ENCODE measurements at places on chromosomes 4 and X. TPM values are rescaled to one million over a fixed set of nuclear protein-coding genes. Genes with fewer than 3 reads are reported as not detected.

- H3K36me3 ChIP-seq, result peaks cover 7% of the 10 kb centered on the region
- peaks cover 21% of the 10 kb centered on the region for H3K4me1 ChIP-seq
- no peak for DNase-seq
- no peak overlapping the region for H3K4me3 ChIP-seq
- no peaks in the 10 kb centered on the region for H3K27me3 ChIP-seq
These were observed 3.2 kb upstream of the CDKN2AIP start for GRCh38 chr4:183441276-183441675.

DNA sequence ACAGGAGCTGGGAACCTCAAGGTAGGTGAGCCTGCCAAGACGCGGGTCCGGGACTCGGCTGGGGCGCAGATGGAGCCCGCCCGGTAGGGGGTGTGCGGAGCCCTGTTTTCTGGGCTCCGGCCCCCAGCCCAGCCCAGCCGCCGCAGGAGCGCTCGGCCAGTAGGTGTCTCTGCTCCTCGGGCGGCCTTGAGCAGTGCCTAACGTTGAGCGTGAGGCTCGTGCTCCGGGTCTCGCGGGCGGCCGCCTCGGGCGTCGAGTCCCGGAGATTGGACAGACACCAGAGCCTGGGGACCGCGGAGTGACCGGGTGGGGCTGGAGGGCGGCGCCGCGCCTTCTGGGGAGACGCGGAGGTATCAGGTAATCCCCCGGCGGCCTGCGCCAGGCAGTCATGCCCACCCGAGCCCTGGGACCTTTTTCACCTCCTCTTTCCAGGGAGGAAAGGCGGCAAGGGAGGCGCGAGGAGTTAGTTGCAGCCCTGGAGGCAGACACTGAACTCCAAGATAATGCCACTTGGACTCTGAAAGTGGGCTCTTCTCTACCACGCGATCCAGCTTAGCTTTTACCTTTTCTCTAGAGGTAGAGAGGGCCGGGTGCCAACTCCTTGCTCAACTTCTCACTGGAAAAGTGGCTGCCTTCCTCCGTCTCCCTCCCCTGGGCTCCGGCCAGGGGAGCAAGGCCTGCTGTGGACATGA lies 14.5 kb upstream of the FGG start:
- H3K4me1 ChIP-seq, result peaks cover 4% of the 10 kb centered on the region
- no peaks in the 10 kb centered on the region for H3K27me3 ChIP-seq
- peak overlapping the region; percentile 49 for H3K4me3 ChIP-seq
- no peak overlapping the region for H3K27ac ChIP-seq

Gene P2RY10
- total RNA-seq, result not detected

Gene TENM3
- 6.6 TPM for total RNA-seq

- DNase-seq, result no peak
- H3K36me3 ChIP-seq, result no peaks in the 10 kb centered on the region
- no peak overlapping the region for H3K4me3 ChIP-seq
- H3K4me1 ChIP-seq, result no peaks in the 10 kb centered on the region
- no peak overlapping the region for H3K27ac ChIP-seq
These were observed 11.7 kb downstream of the SOWAHB start for GRCh38 chr4:76886214-76886613.

DNA sequence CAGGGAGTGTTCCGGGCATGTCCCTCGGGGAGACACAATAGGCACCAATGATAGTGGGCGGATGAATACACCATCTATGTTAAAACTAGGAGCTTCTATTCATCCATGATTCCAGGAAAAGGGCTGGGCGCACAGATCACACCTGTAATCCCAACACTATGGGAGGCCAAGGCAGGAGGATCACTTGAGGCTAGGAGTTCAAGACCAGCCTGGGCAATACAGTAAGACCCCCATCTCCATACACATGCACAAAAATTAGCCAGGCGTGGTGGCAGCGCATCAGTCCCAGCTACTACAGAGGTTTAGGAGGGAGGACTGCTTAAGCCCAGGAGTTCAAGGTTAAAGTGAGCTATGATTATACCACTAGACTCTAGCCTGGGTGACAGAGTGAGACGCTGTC lies 2.4 kb downstream of the NELFA start:
- H3K4me3 ChIP-seq, result no peak overlapping the region
- H3K27me3 ChIP-seq, result no peaks in the 10 kb centered on the region
- no peak overlapping the region for H3K27ac ChIP-seq
- peaks cover 40% of the 10 kb centered on the region for H3K36me3 ChIP-seq

DNA sequence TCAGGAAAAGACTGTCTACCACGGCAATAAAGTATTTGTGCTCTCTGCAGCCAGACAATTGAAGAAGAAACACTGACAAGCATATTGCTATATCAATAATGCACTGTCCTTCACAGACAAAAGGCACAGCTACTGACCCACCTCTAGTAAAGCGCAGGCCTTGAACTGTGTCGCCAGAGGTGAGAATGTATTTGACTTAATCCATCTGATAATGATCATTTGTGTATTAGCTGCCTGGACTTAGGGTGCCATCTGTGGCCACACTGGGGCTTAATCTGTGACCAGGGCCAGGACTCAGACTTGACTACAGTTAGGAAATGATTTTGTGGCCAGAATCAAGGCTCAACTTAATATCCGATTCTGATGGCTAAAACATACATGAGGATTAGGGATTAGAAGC lies 260.4 kb downstream of the SMARCA1 start:
- no peaks in the 10 kb centered on the region for H3K36me3 ChIP-seq
- H3K4me1 ChIP-seq, result no peaks in the 10 kb centered on the region
- no peak overlapping the region for H3K27ac ChIP-seq
- H3K27me3 ChIP-seq, result no peaks in the 10 kb centered on the region
- no peak for DNase-seq
- no peak overlapping the region for H3K4me3 ChIP-seq

GRCh38 chr4:155966731-155967395 lies 13.2 kb upstream of the CTSO start:
- H3K27me3 ChIP-seq, result no peaks in the 10 kb centered on the region
- no peaks in the 10 kb centered on the region for H3K4me1 ChIP-seq
- no peak overlapping the region for H3K27ac ChIP-seq

DNA sequence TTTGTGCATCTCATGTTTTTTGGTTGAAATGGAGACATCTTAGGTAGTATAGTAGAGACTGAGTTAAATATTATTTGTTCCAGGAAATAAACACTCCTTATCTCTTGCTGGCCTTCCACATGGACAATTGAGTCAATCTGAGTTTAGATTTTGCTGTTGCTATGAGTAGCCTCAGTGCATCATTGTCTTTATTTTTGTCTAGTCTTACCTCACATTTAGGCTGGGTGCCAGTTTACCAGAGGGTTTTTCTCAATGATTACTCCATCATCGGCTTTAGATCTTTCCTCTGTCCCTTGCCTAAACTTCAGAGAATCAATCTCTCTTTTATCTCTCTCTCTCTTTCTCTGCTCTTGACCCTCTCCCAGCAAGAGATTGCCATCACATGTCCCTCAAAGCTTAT lies 73.6 kb downstream of the GABRB1 start:
- no peak overlapping the region for H3K4me3 ChIP-seq
- no peaks in the 10 kb centered on the region for H3K36me3 ChIP-seq
- DNase-seq, result no peak
- no peak overlapping the region for H3K27ac ChIP-seq
- H3K27me3 ChIP-seq, result no peaks in the 10 kb centered on the region
- H3K4me1 ChIP-seq, result no peaks in the 10 kb centered on the region

Gene HSFX4
- total RNA-seq, result not detected

Gene ESX1
- total RNA-seq, result not detected

- H3K27ac ChIP-seq, result peak overlapping the region; percentile 89
- H3K36me3 ChIP-seq, result no peaks in the 10 kb centered on the region
- peak overlapping the region; percentile 90 for H3K4me3 ChIP-seq
- H3K4me1 ChIP-seq, result peaks cover 18% of the 10 kb centered on the region
- no peak for DNase-seq
- no peaks in the 10 kb centered on the region for H3K27me3 ChIP-seq
These were observed 654 bp upstream of the DDIT4L start for GRCh38 chr4:100190643-100191600.

- peaks cover 10% of the 10 kb centered on the region for H3K4me1 ChIP-seq
- peaks cover 15% of the 10 kb centered on the region for H3K36me3 ChIP-seq
- no peaks in the 10 kb centered on the region for H3K27me3 ChIP-seq
- H3K4me3 ChIP-seq, result peak overlapping the region; percentile 87
These were observed 671 bp downstream of the HPF1 start for GRCh38 chr4:169756971-169757574.

Gene ZAR1
- total RNA-seq, result not detected

Gene PLAC8
- 1.0 TPM for total RNA-seq

- H3K4me1 ChIP-seq, result peaks cover 8% of the 10 kb centered on the region
- H3K36me3 ChIP-seq, result no peaks in the 10 kb centered on the region
- DNase-seq, result no peak
- no peak overlapping the region for H3K27ac ChIP-seq
- peak overlapping the region; percentile 72 for H3K4me3 ChIP-seq
These were observed 1.0 kb downstream of the ERVMER34-1 start for GRCh38 chr4:52750213-52750612.

Gene KIAA0232
- 56.0 TPM for total RNA-seq

DNA sequence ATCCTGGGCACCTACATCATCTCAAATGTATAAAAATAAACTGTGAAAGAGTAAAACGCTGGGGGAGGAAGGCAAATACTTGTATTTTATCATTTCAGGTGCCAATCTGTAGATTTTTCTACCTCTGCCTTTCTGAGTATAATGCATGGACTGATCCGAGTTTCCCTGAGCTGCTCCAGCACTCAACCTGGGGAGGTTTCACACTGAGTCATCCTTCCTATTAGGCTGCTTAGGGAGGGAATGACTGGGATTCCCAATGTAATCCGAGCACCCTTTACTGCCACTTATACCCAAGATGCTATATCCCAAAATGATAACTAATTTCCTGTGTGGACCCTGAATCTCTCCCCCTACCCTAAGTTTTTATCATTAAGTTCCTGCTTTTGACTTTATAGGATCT lies 126.6 kb downstream of the HNRNPD start:
- no peak overlapping the region for H3K4me3 ChIP-seq
- no peaks in the 10 kb centered on the region for H3K27me3 ChIP-seq
- no peaks in the 10 kb centered on the region for H3K4me1 ChIP-seq
- no peak overlapping the region for H3K27ac ChIP-seq
- H3K36me3 ChIP-seq, result no peaks in the 10 kb centered on the region
- DNase-seq, result no peak

DNA sequence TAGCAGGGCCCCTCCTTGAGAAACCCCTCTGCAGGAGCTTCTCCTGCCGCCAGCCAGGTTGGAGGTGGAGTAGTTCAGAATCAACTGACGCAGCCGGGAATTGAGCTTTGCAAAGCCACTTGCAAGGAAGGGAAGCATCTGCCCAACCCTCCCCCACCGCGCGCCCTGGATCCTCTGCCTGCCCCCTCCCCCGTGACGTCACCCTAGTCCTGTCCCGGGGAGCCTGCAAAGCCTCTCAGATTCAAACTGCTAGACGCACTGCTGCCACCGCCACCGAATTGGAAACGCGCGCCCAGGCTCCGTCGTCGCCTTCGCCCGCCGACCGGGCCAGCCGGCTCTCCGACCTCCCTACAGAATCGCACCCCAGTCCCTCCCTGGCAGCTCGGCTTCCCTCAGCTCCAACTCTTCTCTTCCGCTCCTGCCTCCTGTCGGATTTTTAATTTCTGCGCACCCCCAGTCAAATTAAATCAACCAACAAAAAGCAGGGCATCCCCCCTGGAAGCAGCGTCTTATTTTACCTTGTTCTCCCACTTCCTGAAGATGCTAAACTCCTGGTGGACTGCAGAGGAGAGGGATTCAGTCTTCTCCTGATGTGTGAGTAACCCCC lies 3.8 kb downstream of the SLITRK2 start:
- H3K4me1 ChIP-seq, result no peaks in the 10 kb centered on the region
- no peak for DNase-seq
- no peak overlapping the region for H3K4me3 ChIP-seq
- no peaks in the 10 kb centered on the region for H3K36me3 ChIP-seq
- no peaks in the 10 kb centered on the region for H3K27me3 ChIP-seq
- H3K27ac ChIP-seq, result no peak overlapping the region

Gene MAGEC1
- not detected for total RNA-seq

Gene WAS
- 0.85 TPM for total RNA-seq

Gene GLRA3
- not detected for total RNA-seq

- peak overlapping the region; percentile 47 for H3K27ac ChIP-seq
- H3K27me3 ChIP-seq, result no peaks in the 10 kb centered on the region
- H3K4me1 ChIP-seq, result peaks cover 17% of the 10 kb centered on the region
- H3K4me3 ChIP-seq, result peak overlapping the region; percentile 26
- DNase-seq, result peak; percentile 40
These were observed 70.1 kb upstream of the CBR4 start for GRCh38 chr4:169079942-169080827.

Gene CYP2U1
- 3.5 TPM for total RNA-seq

Gene PTCHD1
- 0.05 TPM for total RNA-seq

Gene ERCC6L
- not detected for total RNA-seq
